ENCODE measurements at places on chromosomes 7 and 10.

DNA sequence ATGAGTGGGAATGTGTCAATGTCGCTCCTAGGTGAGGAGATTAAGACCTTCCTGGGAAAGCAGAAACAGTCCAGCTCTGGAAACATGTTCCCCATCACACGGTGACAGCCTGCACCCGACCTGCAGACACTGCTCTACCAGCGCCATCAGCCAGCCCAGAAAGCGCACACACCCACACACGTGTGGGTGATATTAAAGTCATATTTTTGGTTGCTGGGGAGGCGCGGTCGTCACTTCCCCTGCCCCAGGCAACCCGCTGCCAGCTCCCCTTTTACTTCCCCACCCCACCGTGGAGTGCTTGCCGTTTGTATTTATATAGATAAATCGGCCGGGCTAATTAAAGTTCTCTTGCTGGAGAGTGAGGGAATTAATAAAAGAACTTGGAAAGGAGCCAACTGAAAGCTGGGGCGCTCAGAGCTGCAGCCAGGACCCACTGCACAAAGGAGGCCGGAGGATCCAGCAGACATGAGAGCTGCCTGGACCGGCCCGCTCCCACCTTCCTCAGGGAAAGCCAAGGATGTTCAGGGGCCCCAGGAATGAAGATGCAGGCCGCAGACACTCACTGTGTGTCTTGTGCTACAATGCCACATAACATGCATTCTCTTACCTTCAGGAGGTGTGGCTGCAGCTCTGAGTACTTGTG is 145.2 kb upstream of the UNC5B start:
- DNase-seq: no peak

DNA sequence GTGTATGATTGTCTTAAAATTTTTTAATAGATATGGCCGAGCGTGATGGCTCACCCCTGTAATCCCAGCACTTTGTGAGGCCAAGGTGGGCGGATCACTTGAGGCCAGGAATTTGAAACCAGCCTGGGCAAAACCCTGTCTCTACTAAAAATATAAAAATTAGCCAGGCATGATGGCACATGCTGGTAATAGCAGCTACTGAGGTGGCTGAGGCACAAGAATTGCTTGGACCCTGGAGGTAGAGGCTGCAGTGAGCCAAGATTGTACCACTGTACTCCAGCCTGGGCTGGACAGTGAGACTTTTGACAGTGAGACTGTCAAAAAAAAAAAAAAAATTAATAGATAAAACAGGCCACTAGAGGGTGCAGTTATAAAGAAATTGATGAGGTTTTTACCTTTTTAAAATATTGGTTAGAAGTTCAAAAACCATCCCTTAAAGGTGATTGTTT is 20.5 kb downstream of the NOM1 start:
- no peak for DNase-seq

DNA sequence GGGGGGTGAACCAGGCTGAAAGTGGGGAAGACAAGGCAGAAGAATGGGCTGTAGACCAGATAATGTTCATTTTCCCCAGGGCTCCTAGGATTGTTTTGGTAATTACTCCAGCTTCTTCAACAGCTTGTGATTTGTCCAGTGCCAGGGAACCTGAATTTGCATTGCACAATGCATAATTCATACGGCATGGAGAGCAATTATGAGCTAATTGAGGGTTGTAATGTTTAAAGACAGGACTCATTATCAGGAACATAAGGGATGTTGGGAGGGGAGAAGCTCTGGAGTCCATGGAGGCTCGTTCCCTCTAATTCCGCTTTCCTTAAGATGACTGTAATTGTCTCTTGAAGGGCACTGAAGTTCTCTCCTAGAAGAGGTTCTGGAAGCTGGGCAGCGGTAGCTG is 405.0 kb upstream of the ZMIZ1 start:
- no peak for DNase-seq

DNA sequence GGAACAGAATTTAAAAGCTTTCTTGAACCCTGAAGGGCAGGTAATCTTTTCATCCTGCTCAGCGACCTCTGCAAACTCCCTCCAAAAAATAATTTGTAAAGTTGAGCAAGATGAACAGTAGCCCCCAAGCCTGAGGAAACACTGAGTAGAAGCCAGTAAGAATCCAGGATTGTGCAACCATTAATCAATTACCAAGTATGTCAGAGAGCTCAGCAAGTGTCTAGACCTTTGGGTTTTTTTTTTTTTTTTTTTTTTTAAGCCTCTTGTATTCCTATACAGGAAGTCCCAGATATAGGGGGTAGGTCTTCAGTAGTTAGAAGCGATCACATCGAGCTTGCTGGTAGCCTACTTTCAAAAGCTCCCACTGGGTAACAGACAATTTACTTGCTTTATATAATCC is 155.2 kb downstream of the DGKI start:
- no peak for DNase-seq

DNA sequence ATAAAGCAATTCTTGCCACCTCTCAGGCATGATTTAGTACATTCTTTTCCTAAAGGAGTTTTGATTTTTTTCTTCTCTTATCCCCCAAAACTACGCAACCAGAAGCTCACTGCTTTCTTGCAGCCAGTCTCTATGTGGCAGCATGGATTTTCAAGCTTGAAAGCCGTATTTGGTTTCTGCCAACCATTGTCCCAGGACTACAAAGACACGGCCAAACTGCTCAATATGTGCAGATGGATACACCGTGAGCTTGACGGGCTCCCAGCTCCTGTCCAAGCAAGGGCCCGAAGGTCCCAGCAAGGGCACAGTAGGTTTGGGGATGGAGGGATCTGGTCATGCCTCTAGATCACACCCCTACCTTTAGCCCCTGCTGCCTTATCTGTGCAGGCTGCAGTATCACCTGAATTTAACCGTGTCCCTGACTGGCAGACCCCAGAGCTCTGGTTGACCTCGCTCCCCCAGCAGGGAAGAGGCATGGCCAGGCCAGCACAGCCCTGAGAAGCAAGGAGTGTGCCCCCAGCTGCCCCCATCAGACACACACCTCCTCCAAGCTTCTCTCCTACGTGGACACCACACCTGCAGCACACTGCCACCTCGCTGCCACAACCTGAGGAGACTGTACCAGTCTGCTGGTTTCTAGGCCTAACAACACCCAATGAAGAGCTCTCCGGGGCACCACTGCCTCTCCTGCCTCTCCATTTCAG is 86.8 kb downstream of the COBL start:
- DNase-seq: no peak

- no peak for DNase-seq
Observed at GRCh38 chr10:37728830-37729229, 128.6 kb downstream of the ZNF248 start.

DNA sequence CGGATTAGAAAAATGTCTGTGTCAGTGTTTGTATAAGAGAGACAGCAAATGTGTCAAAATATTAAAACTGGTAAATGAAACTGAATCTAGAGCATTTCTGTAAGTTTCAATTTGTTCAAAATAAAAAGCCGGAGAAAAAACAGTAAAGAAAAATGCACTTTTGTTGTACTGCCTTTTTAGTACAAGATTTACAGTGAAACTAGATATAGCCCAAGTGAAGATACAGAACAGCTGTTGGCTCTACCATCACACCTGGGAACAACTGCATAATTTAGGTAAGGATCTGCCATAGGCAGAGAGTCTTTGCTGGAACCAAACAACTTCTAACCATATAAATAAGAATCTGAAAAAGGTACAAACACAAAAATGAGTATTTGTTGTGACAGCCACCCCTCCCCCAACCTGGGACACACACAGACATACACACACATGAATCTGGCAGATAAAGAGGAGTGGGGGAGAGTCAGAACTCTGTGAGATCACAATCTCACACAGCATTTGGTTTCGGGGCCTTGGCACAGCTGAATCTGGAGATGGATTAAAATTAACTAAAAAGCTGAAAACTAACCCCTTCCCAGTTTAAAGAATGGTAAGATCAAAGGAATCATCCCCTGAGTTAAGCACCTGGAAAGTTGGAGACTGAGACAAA is 54.8 kb downstream of the DPY19L1 start:
- DNase-seq: no peak

DNA sequence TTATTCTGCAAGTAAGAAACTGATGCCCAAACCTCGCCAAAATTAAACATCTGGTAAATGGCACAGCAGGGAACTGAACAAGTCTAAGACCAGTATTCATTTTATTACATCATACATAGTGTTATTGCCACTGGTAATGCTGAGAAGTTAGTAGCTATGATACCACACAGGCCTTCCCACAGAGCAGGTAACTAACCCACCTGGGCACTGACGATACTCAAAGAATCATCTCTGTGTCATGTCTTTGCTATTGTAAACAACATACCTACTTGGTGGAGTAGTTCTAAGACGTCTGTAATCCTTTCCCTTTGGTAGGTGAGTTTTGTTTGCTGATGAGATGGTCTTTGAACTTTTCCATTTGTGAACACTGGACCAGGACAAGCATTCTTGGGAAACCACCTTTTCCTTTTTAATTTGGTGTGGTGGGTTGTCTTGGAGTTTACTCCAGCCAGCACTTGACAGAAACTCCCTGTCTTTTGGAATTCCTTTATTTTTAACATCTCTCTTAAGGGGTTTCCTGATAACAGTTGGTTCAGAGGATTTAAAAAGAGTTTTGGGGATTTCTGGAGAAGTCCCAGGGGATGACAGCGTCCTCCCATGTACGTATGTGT is 40.9 kb downstream of the PDSS1 start:
- DNase-seq: no peak

- DNase-seq: no peak
Observed at GRCh38 chr7:1055491-1055955, 11.2 kb downstream of the GPR146 start.

DNA sequence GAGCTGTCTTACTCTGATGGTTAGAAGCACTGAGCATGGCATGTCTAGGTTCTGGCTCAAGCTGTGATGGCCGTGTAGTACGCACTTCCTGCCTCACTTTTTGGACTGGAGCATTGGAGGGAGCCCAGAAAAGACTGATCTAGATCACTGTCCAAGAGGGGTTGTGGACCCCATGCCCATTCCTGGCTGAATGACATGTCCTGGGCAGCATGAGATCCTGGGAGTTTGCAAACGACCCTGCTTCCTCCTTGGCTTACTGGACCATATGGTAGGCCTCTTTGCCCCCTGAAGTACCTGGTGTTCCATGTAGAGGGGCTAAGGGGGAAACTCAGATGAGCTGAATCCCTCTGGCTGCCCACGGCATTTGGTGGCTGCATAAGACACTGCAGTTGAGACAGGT is 36.7 kb downstream of the ARHGAP22 start:
- no peak for DNase-seq

GRCh38 chr10:105206616-105207015 is 565.5 kb downstream of the SORCS3 start:
- DNase-seq: no peak

DNA sequence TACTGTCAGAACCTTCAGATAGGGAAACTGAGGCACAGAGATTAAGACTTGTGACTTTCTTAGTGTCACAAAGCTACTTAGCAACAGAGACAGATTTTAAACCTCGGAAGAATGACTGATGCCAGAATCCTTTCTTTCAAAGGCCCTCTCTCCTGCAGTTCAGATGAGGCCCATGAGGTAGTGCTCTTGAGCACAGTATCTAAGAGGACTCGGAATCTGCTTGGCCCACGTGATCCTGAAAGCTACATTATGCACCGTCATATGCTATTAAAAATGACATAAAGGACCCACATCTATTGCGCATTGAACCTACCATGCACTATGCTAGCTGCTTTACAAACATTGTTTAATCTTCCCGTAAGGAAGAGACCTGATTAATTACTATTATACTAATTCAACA is 355.9 kb downstream of the SFMBT2 start:
- no peak for DNase-seq

DNA sequence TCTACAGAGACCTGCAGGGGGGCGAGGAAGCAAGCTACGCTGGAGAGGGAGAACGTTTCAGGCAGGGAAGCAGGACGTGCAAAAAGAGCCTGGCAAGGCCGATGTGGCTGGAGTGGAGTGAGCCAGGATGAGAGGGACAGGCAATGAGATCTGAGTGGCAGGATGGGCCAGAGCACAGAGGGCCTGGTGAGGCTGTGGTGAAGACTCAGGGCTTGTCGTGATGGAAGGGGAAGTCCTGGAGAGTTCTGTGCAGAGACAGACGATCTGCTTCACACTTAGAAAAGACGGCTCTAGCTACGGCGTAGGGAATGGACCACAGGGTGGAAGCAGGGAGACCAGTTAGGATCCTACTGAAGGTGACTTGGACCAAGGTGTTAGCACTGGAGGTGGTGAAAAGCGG is 87.0 kb downstream of the SH3PXD2A start:
- no peak for DNase-seq

DNA sequence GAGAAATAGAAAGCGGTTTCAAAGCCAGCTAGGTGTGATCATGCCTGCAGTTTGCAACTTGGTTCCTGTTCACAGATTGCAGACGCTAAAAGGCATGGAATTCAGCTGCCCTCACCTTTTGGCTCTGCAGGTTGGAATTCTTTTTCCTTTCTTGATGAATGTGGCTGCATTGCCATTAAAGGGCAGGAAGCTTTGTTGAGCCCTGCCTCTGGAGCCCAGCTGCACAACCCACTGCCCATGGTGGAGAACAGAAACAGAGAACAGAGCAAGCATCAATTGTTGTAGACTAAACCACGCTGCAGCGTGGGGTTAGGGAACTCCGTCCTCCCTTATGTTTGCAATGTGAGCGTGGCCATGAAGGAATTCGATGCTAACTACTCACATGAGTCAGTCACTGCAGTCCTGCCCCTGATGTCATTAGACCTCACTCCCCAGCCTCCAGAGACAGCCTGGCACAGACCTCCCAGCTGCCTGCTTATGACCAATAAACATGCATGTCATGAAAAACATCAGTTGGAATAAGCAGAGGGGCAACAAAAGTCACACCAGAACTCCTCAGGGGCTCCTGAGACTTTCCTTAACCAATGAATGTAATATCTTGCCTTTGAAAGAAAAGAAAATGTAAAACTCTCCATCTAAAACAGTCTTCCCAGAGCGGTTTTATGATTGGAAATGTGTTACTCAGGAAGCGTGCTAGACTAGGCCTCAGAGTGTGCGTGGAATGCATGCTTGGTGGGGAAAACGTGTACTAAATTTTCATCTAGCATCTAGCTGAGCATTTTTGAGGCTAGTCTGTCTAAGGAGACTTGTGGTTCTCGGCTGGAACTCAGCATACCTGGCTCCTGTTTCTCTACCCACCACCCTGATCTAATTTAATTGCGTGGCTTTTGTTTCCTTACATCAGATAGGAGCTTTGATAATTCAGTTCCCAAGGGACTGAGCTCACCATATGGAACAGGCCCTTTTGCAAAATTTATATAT is 232.2 kb downstream of the KIAA1217 start:
- DNase-seq: no peak

- no peak for DNase-seq
Observed at GRCh38 chr10:63619426-63619825, 98.2 kb downstream of the REEP3 start.

GRCh38 chr10:98655492-98655891 is 208.8 kb upstream of the HPS1 start:
- no peak for DNase-seq

DNA sequence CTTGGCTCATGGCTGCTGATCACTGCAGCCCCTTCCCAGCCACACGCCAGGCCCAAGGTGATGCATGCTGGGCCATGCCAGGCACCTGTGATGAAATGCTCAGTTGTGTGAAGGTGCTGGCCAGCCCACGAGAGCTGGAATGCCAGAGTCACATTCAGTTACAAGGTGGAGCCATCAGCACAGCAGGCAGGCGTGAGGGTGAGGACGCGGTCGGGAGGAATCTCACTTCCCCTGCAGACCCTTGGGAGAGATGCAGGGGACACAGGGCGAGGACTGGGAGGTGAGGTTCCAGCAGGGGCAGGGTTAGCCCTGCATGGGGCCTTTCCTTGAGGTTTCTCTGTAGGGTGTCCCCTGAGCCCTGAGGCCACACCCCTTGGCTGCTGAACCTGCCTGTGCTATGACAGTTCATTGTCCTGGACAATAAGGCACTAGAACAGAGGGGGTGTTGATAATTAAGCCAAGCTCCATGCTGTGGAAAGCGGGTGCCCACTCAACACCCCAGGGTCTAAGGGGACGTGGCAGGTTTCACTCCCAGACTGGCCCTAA is 82.4 kb downstream of the ADARB2 start:
- no peak for DNase-seq

Measured in T-helper 2 cell treated with Interferon-gamma antibody and Interleukin-4, amounts not matched to agents 5 μg/mL and 100 μg/mL, for 36 hours (primary cell).